RWPE1 (cell line): ENCODE measurements at places on chromosomes 3 and 15.
A peak's percentile ranks its signal among the peaks of the same experiment; 100 is the strongest.

DNA sequence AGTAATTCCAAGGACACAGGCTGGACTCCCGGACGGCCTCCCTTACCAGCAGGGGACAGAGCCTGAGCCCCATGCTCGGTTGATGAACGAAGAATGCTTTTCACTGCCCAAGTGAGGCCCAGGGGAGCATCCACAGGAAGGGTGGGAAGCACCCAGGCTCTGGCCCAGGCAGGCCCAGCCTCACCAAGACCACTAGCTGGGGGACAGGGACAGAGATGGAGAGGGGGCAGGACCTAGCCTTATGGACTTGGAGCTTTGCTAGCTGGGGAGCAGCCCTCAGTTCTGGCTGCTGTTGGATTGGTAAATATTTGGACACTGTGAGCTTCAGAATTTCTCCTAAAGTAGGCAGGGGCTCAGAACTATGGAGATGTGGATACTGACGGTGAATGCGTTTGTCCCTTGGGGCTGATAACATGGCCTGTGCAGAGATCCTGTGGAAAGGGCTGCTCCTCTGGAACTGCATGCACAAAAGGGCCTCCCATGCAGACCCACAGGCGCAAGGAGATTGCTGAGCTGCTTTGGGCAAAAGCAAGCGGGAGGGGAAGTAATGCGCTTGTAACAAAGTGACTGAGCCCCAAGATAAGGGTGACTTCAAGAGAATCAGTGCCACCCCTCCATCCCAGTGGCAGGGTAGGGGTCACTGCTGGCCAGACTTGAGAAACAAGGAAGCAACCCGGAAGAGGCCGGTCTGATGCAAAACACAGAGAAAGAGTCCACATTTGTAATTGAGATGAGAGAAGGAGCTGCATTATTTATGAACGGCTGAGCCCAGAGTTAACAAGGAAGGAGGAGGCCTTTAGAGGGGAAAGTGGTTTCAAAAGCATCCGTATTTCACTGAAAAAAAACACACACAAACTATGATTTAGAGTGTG, 70.1 kb upstream of the MEF2A start:
- no peak for DNase-seq

DNA sequence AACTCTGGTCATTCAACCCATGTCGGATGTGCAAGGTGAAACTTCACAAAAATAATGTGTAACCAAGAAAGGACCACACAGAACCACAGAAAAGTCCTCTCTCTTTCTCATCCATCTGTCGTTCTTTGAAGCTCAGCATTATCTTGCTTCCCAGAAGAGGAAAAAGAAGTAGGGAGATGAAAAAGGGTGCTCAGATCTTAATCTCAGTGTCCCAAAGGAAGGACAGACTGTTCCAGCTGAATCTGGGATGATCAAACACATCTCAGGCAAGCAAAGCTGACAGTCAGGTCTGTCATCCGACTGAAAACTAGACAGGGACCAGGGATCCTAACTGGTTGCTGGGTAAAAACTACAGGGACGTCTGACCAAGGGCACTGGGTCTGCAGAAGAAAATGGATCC, 16.2 kb downstream of the ARHGEF3 start:
- DNase-seq, result no peak

- DNase-seq, result no peak
Observed at GRCh38 chr15:59819092-59819491, 130.0 kb upstream of the BNIP2 start.

GRCh38 chr3:136543385-136543784, 208.8 kb downstream of the STAG1 start:
- no peak for DNase-seq

DNA sequence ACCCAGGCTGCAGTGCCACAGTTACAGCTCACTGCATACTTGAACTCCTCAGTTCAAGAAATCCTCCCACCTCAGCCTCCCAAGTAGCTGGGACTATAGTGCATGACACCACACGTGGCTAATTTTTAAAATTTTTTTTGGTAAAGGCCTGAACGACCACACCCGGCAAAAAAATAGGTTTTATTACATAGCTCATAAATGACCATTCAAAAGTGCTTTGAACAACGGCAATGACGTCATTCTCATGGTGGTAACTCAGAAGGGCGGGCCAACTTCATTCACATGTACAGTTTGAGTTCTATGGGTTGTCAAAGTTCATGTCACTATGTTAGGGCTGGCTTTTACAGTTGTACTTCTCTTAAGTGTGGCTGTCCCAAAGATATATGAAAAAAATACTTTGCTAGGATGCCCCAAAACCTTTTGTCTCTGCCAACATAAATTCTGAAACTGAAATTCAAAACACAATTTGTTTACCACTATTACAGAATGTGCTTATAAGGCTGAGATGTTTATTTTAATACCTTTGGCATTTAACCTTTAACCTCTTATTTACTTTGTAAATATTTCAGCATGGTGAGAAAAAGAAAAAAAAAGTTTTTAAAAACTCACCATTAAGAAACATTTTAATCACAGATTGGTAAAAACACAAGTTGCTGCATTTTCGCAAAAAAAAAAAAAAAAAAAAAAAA, 6.2 kb downstream of the MYO1E start:
- no peak for DNase-seq

DNA sequence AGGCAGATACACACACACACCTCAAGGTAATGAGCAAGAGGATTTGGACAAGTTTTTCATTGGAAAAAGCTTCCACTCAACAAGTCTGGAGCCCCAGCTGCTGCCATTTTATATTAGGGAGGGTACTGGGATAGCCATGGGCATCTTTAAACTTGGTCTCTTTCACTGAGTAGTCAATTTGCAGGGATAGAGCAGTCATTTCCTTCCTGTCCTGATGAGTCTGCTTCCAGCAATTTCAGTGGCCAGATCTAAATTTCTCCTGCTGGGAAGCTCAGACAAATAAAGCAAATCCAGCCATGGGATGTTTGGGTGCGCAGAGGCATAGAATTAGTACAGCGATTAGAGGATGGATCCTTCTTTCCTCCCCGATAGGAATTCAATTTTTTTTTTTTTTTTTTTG, 874 bp upstream of the ERC2 start:
- no peak for DNase-seq

DNA sequence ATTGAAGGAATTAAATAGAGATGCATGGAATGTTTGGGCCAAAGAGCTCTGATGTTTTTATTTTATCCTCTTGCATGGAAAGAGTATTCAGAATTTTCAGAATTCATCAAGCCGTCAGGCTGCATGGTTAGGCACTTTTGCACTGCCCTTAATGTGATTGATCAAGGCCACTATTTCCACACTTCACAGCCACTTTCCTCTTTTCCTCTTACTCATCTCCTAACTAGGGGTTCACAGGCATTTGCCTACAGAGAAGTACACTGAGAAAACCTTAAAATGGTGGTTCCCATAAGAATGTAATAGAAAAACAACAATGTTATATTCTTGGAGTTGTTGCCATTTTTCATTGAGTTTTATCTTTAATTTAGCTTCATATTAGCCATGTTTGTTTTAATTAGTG, 10.9 kb downstream of the SLC35A5 start:
- DNase-seq, result no peak

GRCh38 chr3:70861855-70862254, 549.4 kb upstream of the MDFIC2 start:
- DNase-seq, result no peak

DNA sequence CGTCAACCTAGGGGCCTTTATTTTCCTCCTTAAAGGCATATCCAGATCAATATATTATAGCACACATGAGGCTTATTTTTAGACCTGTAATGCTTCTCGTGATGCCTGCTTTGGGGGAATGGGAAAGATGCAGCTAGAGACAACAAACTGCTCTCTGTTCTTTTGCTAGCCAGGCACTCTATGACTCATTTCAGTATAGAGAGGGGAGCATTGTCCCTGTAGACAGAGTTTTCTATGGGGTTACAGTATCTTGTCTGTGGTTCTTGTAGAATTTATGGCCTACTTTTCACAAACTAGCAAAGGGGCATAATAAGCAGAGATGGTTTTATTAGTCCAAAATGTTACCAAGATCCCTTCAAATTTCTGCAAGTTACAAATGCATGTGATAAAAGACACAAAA, 305.6 kb downstream of the LSAMP start:
- no peak for DNase-seq

- no peak for DNase-seq
Observed at GRCh38 chr3:131735544-131735943, 232.8 kb upstream of the MRPL3 start.

DNA sequence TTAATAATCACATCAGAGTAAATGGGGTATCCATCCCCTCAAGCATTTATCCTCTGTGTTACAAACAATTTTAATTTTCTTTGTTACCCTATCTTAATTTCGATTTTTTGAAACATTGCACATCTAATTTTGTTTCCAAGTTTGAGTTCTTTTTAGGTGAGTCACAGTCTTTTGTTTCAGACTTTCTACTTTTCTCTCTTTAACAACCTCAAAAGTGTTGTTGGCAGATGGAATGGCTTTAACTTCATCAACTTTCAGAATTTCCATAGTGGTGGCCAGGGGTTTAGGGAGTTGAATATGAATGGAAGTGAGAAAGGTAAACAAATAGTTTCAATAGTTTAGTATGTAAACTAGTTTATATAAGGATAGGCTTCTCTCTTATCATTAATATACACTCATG, 223.0 kb upstream of the MLF1 start:
- no peak for DNase-seq

DNA sequence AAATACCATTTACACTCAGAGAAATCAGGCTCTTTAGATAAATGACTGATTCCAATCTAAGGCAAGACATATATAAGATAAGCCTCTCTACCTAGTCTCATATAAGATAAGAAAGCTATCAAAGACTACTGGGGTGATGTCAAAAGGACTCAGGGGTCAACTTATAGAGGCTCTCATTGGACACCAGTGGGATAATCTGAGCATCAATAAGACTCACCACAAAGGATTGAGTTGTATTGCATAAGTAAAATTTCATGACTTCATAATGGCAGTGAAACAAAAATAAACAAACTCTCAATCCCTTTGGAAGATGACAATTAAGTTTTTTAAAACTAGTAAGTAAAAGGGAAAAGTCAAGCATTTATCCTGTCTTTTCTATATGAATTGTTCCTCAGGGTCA, 317.8 kb downstream of the SHQ1 start:
- DNase-seq, result no peak

- DNase-seq, result no peak
Observed at GRCh38 chr3:146692254-146692653, 87.1 kb upstream of the PLSCR5 start.

- DNase-seq, result no peak
Observed at GRCh38 chr3:33855884-33856546, 57.6 kb downstream of the PDCD6IP start.

- DNase-seq, result no peak
Observed at GRCh38 chr3:155037508-155038202, 42.5 kb upstream of the MME start.

DNA sequence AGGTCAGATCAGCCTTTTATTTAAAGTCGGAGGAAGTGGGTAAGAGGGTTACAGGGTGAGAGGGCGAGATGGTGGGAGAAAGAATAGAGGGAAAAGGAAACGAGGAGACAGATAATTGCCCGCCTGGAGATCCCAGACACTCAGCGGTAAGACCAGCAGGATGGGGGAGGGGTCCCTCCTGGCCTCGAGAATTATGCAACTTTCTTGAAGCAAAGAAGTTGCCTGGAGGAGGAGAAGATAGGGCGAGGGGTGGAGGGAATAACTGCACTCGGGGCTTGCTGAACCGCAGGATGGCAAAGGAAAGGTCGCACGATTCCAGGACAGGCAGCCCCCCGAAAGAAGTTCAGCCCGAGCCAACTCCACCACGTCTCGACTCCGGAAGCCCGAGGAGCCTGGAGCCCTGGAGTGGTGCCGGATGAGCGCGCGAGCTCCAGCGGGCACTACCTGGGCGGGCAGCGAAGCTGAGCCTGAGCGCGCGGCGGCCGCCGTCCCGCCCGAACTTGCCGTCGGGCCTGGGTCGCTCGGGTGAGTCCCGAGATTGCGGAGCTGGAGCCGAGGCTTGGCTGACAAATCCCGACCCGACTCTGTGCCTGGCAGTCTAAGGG, 402 bp downstream of the WWTR1 start:
- DNase-seq, result peak; percentile 76

DNA sequence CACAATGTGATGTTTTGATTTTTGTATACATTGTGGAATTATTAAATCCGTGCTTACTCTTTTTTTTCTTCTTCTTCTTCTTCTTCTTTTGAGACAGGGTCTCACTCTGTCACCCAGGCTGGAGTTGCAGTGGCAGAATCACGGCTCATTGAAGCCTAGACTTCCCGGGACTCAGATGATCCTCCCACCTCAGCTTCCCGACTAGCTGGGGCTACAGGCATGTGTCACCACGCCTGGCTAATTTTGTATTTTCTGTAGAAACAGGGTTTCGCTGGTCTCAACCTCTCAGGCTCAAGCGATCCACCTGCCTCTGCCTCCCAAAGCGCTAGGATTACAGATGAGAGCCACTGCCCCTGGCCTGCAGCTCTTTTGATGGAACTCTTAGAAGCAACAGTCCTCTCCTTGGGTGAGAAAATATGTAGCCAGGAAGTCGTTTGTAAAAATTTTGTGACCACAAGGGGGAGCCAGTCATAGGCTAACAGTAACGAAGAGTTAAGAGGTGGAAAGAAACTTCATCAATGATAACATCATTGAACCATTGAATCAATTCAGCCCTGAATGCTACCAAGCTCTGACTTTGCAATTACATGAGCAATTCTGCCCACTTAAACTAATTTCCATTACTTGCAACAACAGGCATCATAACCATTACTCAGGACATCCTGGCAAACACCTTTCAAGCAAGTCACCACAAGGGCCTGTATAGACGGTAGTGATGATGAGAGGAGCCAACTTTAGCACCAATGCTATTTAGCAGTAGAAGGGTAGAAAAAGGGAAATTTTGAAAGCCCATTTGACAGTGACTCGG, 16.7 kb upstream of the CMTM7 start:
- peak; percentile 42 for DNase-seq

- no peak for DNase-seq
Observed at GRCh38 chr15:26890451-26890850, 23.6 kb downstream of the GABRA5 start.

- DNase-seq, result no peak
Observed at GRCh38 chr3:57004229-57004628, 56.2 kb upstream of the SPATA12 start.

DNA sequence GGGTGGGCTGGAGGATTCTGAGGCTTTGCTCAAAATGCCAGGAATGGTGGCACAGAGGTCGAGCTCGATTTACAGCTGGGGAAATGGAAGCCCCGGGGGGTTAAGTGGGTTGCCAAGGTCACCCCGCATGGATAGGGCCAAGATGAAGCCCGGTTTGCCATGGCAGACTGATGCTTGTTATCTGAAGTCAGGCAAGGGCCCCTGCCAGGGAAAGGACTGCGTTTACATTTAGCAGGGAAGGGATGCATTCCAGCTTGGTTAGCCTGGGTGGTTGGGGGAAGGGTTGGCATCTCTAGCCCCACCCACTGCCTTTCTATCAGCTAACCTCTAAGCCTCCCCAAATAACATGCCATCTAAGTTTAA, 79.0 kb downstream of the RPLP1 start:
- DNase-seq, result no peak

DNA sequence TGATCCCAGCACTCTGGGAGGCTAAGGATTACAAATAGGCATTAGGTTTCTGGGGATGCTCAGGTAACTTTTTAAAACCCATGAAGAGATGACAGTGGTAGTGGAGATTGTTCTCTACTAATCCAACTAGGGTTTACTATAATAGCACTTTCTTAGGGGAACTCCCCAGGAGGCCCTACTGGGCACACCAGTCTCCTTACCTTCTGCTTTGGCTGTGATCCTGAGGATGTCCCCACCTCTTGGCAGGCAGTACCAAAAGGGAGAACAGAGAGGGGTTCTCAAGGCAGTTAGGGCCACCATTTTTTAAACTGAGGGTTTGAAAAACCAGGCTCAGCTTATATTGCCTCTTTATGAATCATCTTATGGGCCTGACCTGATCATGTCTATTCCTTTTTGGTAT, 15.0 kb upstream of the FBXL22 start:
- no peak for DNase-seq
